ENCODE measurements at places on chromosomes 13 and 19. TPM values are rescaled to one million over a fixed set of nuclear protein-coding genes. Genes with fewer than 3 reads are reported as not detected.

The SLITRK1 gene
- 34.1 TPM for total RNA-seq

The ACP7 gene
- total RNA-seq: not detected

The LILRA6 gene
- total RNA-seq: not detected

The CYP4F22 gene
- not detected for total RNA-seq

The TMPRSS9 gene
- 0.63 TPM for total RNA-seq

The ZFP28 gene
- 42.3 TPM for total RNA-seq

The CABP5 gene
- total RNA-seq: not detected

The ZNF563 gene
- 2.5 TPM for total RNA-seq

The MISP gene
- not detected for total RNA-seq

The FARP1 gene
- total RNA-seq: 200 TPM

The OR7A5 gene
- not detected for total RNA-seq

The C1QTNF9 gene
- total RNA-seq: not detected

The RTBDN gene
- total RNA-seq: 2.2 TPM

The TNFSF13B gene
- total RNA-seq: 2.5 TPM

The LGI4 gene
- total RNA-seq: 11.3 TPM

The GPR12 gene
- total RNA-seq: 44.1 TPM

The CLDN10 gene
- 2.5 TPM for total RNA-seq

The MEGF8 gene
- 54.8 TPM for total RNA-seq

The IZUMO2 gene
- total RNA-seq: not detected

The ADGRE2 gene
- 0.31 TPM for total RNA-seq

The PSG5 gene
- total RNA-seq: not detected

The FAM83E gene
- total RNA-seq: not detected

The STXBP2 gene
- 3.4 TPM for total RNA-seq

The FBXW9 gene
- 8.1 TPM for total RNA-seq

The TNNI3 gene
- 0.94 TPM for total RNA-seq

The INSL3 gene
- total RNA-seq: not detected

The ZNF677 gene
- 45.7 TPM for total RNA-seq

The ZNF99 gene
- 1.6 TPM for total RNA-seq

The N4BP2L1 gene
- 21.9 TPM for total RNA-seq
